ENCODE measurements at places on chromosomes 5 and 9.
A peak's percentile ranks its signal among the peaks of the same experiment; 100 is the strongest.

DNA sequence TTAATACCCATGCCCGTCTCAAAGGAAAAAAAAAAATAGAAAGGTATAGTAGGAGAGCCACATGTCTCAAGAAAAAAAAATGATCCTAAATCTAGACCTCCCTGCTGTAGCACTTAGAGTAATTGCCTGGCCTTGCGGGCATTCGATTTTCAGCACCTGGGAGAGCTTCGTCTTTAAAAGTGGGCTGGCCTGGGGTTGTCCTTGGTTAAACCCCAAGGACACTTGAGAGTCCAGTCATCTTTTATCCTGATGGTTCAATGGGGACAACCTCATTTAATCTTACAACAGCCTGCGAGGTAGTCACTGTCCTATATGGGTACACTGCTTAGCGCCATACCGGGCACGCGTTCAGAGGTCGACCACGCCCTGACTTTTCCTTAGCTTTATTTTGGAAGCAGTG is 60.1 kb downstream of the MAT2B start:
- peak; percentile 70 for DNase-seq

GRCh38 chr9:135516132-135516860 is 4.9 kb upstream of the LCN1 start:
- no peak for DNase-seq

GRCh38 chr5:1139331-1140170 is 27.7 kb upstream of the SLC12A7 start:
- DNase-seq = no peak

DNA sequence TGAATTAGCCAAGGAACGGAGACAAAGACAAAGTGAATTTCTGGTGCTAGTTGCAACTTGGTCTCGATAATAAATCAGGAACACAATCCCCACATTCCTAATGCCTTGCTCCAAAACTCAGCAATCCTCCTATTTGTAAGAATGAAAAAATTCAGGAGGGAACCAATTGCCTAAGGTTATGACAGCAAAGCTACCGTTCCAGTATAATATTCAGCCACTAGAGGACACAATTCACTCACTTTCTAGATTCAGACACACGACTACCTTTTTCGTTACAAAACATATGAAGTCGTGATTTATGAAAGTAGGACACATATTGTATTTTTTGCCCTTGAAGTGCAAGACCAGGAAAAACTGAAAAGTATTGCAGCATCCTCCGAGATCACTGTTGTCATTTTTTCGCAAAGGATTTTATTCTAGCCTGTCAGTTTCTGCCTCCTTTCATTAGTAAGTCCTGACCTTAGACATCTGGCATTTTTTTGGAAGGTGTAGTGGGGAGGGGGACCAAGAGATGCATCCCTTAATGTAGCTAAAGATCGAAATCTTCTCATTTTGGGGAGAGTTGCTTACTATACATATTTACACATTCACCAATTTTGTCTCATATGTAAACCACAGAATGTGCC is 133.1 kb downstream of the DOCK8 start:
- DNase-seq = no peak

- no peak for DNase-seq
These were observed 75.9 kb downstream of the TRIO start for GRCh38 chr5:14218897-14219573.

GRCh38 chr5:52952483-52952882 is 36.7 kb upstream of the ITGA2 start:
- DNase-seq = no peak

DNA sequence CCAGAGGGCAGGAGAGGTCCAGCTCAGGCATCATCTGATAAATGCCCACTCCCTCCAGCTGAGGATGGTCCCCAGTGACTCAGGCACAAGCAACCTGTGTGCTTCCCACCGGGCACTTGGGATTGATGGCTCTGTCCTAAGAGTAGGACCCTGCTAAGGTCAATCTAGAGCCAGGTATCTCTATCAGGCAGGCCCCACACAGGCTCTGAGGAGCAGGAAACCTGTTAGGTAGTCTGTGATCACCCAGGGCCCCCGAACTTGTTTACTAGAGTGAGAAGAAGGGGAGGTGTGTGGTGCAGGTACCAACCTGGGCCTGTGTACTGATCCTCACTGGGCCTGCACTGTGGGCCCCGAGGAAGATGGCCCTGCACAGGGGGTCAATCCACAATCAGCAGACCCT is 119.6 kb upstream of the FSTL4 start:
- no peak for DNase-seq

- no peak for DNase-seq
These were observed 38.3 kb downstream of the HTR1A start for GRCh38 chr5:63923914-63924313.

- DNase-seq = no peak
These were observed 14.5 kb downstream of the PTCH1 start for GRCh38 chr9:95502248-95502647.

DNA sequence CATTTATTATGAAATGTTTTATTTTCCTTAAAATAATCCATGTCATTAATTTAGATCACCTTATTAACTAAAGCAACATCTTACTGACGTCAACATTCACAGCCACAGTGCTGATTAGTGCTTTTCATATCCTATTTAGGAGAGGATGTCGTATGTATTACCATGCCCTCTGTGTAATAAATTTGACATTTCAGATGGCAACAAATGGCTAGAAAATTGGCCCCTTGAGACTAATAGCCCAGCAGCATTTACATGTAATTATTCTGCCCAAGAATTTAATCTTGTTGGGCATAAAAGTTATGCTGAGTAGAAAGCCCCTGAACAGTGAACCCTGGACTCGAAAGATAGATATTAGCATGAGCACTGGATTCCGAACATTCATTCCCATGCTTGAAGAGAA is 391.2 kb downstream of the PRELID2 start:
- DNase-seq = no peak
